Cerebellum (tissue), 4 donors: ENCODE measurements at places on chromosomes 2 and 18. TPM values are rescaled to one million over a fixed set of nuclear protein-coding genes. Genes with fewer than 3 reads are reported as not detected.

- no peak for DNase-seq
These were observed 70.0 kb upstream of the PPP1CB start for GRCh38 chr2:28681606-28682005.

DNA sequence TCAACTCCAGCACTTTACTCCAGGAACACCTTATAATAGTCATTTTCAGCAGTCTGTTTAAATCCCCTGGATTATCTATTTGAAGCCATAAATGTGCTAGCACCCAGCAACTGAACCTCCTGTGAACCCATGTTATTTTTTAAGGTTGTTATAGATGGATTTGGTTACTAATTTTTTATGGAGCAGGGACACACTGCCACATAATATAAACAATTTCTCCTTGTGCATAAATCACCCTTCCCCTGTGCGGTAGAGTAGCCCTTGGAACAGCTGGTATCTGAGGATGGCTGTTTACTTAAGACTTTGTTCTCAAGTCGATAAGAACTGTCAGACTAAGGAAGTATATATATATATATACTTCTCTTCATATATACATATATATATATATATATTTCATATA lies 367.4 kb downstream of the EPHA4 start:
- DNase-seq = no peak

GRCh38 chr2:4973973-4974372 lies 718.2 kb upstream of the SOX11 start:
- DNase-seq = no peak

DNA sequence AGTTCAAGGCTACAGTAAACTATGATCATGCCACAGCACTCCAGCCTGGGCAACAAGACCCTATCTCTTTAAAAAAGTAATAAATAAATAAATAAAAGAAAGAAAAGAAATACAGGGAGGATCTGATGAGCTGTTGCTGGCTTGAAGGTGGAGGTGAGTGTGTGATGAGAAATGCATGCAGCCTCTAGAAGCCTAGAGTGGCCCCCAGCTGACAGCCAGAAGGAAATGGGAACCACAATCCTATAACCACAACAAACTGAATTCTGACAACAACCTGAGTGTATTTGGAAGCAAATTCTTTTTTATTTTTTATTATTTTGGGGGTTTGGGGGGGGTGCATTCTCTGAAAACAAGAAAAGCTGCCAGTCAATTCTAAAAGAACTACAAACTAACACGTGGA lies 14.6 kb downstream of the NOL10 start:
- DNase-seq = no peak

- DNase-seq = no peak
These were observed 18.7 kb upstream of the REL start for GRCh38 chr2:60862642-60863041.

- DNase-seq = no peak
These were observed 465.6 kb upstream of the POU3F3 start for GRCh38 chr2:104388296-104388695.

DNA sequence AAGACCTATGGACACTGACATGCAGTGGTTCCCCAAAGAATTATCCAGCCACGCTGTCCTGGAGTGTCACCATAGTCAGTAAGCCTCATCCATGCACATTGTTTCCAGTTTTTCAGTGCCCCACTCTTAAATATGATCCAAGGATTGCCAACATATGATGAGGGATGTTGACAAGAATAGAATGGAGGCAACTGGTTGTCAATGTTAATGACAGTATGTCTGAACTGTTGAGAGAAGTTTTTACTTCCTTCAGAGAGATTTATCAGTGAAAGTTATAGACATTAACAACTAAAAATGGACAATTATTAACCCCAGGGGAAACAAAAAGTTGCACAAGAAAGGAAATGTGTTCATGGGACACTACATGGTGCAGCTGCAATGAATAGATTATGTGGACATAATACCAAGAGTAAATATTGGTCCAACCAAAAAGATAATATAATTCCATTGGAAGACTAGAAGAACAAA lies 69.9 kb downstream of the CYP26B1 start:
- no peak for DNase-seq

DNA sequence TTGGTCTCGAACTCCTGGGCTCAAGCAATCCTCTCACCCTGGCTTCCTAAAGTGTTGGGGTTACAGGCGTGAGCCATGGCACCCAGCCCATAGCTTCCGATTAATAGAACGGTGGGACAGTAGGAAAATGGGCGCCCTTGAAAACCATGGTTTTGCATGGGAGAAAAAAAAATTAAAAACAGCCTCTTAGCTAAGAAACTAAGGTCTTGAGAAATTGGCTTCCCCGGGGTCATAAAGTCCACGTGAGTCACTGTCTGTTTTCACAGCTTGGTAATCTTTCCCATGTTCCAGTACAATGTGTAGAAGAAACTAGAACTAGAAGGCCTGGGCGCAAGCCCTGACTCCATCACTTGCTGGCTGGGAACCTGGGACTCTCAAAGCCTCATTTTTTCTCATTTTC lies 20.7 kb downstream of the B3GNT2 start:
- DNase-seq = no peak

DNA sequence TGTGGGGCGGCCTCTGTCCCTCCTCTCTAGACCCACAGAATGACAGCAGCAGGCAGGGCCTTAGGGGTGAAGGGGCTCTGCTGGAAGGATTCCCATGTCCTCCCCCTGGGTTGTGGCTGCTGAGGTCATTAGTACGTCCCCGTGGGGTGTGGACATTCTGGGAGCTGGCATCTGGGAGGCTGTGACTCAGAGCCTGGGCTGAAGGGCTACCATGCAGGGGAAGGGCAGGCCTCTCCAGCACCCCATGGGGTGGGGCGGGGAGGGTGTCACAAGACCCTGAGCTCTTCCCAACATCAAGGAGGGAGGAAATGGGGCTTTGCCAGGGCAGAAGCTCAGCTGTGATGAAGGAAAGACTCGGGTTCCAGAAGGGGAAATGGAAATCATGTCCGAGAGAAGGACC lies 105.8 kb upstream of the SMAD2 start:
- no peak for DNase-seq

DNA sequence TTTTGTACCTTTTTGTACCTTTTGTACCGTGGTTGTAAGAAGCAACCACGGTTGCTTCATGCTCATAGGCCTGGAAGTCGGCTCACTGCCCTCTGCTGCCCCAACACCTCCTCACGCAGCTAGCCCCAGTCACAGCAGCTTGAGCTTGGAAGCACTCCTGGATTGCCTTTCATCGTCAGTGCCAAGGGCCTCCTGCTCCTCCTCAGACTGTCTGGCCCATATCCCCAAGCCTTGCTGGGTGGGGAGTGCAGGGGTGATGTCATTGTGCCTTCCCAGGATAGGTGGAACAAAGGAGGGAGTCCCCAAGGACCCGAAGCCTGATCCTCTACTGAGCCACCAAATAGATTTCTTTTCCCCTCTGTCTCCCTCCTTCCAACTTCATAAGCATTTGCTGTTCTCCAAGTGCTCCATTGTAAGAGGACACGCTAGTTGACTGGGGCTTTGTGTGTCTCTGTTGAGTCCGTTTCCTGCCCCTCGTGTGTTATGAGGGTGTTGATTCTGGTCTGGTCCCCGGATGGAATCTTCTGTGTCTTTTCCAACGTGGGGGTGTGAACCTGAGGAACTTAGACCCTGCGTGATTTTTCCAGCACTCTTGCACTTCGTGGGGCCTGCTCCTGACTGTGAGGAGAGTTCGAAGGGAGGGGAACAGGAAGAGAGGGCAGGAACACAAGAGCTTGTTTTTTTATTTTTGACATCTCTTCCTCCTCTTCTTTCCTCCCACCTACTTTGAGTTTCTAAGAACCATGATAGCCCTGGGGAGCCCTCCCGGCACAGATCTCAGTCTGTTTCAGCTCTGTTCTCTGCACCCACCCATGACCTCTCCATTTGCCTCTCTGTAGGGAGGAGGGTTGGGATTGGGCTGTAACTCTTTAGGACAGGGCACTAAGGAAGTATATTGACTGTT lies 127.2 kb upstream of the EML6 start:
- peak; percentile 25 for DNase-seq

DNA sequence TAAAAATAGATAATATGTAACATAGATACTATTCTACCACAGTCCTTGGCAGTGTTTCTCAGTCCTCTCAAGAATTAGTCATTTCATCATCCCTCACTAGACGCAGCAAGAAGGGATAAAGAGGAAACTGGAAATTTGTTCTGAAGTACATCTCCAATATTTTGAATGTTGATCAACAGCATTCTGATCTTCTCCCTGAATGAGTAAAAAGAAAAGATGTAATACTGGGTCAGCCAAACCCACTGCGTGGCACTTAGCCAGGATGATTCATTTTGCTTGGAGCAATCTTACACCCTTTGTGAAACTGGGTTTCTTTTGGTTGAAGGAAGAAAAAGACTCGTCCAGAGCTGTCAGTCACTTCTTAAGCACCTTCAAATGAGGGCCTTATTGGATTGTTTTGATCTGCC lies 54.1 kb downstream of the TAF1B start:
- DNase-seq = no peak

GRCh38 chr2:60025496-60025895 lies 528.0 kb downstream of the BCL11A start:
- no peak for DNase-seq

DNA sequence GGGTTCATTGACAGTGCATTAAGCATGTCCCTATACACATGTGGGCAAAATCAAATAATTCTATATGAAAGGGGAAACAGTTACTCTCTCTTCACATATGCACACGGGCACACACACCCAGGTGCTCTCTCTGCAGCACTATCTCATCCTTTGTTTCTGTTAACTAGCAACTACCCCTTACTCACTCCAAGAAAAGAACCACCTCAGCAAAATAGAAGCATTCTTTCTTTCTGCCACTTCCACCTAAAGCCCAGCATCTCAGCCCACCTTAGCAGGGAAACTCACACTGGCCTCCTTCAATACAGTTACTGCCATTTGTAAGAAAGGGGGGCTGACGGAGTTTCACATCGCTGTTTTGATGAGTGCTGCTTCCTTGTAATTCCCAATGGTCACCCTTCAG lies 216.3 kb upstream of the ID2 start:
- DNase-seq = no peak

GRCh38 chr2:101775636-101776035 lies 78.1 kb downstream of the MAP4K4 start:
- DNase-seq = no peak

- DNase-seq = peak; percentile 53
These were observed 35.0 kb downstream of the CERKL start for GRCh38 chr2:181621779-181622490.

DNA sequence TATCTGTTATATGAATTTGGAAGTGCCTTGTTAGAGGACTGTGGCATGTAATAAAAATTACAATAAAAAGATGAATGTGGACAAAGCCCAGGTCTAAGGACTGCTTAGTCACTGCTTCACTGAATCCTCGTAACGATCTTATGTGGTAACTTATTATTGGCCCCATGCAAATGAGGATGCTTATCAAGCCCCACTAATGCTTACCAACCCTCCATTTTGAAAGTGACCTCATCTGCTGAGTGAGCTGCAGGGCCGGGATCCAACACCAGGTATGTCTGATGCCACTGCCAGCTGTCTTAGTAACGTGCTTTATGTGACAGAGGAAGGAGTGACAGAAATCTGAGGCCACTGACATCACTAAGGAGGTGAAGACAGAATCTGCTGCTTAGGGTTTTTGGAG lies 65.3 kb upstream of the CCDC85A start:
- DNase-seq = no peak

DNA sequence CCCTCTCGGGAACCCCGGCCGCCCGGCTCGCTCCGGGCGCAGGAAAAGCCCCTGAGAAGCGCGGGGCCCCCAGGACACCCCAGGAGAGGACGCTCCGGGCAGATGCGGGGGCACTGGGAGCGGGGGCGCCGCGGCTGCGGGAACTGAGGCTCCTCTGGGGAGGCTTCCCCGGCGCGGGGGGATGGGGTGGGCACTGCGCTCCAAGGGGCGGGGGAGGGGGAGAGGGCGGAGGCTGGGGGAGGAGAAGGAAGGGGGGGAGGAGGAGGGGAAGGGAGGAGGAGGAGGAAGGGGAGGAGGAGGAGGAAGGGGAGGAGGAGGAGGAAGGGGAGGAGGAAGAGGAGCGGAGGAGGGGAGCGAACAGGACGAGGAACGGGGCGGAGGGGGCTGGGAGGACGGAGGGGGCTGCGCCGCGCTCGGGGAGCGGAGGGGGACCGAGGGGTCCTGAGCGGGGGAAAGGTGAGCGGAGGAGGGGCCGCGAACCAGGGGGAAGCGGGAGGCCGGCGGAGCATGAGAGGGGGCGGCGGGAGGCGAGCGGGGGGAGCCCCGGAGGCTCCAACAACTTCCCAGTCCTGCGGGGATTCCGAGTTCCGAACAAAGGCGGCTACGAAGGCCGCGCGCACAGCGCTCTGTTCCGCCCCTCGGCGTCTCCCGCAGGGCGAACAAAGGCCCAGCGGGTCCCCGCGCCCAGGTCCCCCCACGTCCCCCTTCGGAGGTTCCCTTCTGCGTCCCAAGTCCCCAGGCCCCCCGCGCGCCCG lies 742 bp downstream of the PXDN start:
- DNase-seq = no peak

DNA sequence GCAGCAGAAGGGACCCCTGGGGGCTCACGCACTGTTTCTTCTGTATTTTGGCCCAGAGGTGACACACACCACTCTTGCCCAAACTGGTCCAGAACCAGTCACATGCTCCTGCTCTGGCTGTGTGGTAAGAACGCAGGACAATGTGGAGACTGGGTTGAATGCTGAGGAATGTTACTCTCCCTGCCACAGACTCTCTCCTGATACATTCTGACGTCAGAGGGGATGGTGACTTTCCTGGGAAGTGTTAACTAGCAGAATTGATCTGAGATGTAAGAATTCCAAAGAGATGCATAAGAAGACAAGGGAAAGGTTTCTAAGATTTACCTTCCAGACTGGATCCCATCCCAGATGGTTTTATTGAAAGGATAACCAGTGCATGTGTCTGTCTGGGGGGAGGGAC lies 100.8 kb downstream of the ASB1 start:
- no peak for DNase-seq

DNA sequence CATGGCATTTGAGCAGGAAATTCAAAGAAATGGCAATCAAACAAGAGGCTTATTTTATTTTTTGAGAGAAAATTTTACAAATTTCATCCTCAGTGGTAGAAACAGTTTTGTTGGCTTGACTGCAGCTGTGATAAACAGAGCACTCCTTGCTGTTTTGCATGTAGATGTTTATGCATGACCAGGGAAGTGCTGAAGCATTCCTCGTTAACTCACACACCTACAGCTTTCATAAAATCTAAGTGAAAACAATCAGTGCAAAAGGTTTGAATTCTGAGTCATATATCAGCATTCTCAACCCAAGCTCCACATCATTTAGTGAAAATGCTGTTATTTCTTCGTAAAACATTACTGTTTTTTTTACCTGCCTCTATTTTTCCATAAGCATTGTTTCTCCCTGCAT lies 146.6 kb upstream of the CCDC68 start:
- no peak for DNase-seq

- DNase-seq = no peak
These were observed 1526.7 kb downstream of the LRP1B start for GRCh38 chr2:140604096-140604495.

DYNAP gene
- not detected for total RNA-seq

NDC80 gene
- total RNA-seq = 20.3 TPM

RSAD2 gene
- 1.5 TPM for total RNA-seq

PLEKHH2 gene
- 12.2 TPM for total RNA-seq

POTEC gene
- 0.09 TPM for total RNA-seq

SERPINB11 gene
- total RNA-seq = not detected

TCF4 gene
- total RNA-seq = 549 TPM

IL18RAP gene
- not detected for total RNA-seq

IL1RL1 gene
- total RNA-seq = 0.27 TPM
